Cardiac fibroblast (primary cell): ENCODE measurements at places on chromosomes 1 and 21.
A peak's percentile ranks its signal among the peaks of the same experiment; 100 is the strongest.

DNA sequence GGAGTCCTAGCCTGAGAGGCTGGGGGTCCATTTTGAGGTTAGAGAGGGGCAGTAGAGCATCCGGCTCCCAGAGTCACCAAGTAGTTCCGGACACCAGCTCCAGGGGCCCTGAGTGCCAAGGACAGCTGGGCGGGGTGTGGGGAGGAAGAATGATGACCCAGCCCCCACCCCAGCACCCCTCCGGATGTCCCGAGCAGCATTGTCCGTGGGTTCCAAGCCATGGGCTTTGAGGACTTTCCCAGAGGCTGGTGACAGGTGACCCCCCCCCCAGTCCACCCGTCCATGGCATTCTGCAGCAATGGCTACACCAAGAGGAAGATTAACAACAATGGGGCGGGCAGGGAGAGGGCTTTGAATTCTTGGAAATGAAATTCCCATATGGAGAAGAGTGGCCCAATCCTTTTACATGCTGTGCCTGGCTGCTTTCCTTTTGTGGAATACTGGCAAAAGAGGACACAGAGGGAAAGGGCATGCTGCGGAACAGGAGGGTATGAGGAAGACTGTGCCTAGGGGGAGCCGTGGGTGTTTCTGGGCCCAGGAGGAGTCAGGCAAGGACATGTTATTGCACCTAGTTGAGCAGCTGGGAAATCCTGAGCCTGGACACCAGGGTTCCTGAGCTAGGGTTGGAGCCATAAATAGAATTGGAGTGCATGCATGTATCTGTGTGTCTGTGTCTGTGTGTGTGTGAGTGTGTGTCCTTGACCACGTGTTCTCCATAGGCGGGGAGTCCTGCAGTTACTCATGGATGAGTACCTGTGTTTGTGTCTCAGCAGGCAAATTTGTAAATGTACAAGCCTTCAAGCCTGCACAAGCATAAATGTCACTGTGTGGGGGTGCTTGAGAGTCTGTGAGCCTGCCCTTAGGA lies 956 bp downstream of the ATP1A2 start:
- peak; percentile 49 for DNase-seq

DNA sequence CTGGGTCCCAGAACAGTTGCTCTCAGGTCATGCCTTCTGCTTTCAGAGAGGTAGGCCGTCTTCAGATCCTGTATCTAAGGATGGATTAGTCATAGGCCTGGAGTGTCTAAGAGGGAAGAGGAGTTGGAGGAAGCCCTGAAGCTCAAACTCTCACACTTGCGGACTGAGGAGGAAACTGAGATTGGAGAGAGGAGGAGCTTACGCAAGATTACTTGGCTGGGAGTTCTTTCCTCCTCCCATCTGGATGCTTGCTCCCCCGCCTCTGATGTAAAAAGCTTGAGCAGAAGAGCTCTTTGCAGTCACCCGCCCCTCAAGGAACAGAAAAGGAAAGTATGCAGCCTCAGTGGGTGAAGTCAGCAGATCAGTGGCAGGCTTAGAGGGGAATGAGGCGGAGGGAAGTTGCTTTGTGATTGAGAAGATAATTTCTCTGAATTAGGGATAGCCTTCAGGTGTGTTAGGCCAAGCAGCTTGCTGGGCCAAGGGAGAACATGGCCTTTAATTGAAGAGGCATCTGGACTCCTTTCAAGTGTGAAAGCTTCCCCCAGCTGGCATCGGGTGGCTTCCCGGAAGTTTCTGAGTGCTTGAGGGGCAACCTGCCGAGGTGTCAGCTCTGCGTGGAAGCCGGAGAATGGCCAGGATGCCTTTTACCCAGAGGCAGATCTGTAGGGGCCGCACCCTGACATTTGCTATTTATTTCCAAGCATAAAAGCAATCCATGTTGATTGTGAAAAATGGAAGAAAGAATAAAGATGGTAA lies 6.6 kb downstream of the ADORA1 start:
- peak; percentile 91 for DNase-seq

- no peak for DNase-seq
Observed at GRCh38 chr1:160222546-160222945, 17.4 kb downstream of the PEA15 start.

DNA sequence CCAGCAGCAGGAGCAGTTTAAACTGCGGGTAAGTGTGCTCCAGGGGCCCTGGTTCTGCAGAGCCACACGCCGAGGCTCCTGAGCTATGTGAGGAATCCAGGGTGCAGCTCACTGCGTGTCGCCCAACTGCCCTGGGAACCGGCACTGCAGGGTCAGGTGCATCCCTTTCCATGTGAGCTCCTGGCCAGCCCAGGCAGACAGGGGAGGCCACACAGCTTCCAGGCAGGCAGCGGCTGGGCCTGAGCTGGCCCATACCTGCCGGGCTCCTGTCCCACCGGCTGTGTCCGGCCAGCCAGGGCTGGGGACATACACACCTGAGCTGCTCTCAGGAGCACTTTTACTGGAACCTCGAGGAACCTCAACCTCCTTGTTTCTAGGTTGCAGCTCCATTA lies 18.6 kb upstream of the COL18A1 start:
- DNase-seq, result no peak

- DNase-seq, result no peak
Observed at GRCh38 chr1:39735731-39736130, 3.0 kb upstream of the PPIE start.

DNA sequence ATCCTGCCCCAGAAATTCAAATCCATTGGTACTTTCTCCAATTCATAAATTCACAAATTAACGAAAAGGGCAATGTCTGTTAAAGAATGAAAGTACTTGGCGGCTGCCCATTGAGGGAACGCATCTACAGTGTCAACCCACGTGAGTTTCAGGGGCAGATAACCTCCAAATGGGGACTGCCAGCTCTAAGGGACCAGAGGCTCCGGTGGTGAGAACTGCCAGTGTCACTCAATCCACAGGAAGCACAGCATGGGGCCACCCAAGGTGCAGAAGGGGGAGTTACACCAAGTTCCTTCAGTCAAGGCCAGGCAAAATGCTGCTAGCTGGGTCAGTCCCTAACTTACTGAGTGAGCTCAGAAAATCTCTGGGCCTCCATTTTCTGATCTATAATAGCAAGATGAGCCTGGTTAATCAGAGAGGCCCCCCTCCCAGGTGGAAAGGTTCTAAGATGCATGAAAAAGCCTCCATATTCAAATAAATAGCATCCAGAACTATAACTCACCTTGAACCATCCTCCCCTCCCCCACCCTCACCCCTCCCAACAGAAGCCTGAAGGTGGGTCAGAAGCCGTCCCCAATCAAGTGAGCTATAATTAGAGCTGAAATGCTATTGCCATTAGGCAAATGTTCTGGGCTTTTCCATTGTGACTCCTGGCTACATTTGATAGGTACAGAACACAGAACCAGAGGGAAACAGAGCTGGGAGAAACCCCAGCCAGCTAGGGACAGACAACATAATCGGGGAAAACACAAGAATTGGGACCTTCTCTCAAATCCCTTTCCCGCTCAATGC lies 41.7 kb downstream of the LRP8 start:
- DNase-seq, result no peak

- no peak for DNase-seq
Observed at GRCh38 chr1:83694449-83694848, 304.5 kb downstream of the TTLL7 start.

DNA sequence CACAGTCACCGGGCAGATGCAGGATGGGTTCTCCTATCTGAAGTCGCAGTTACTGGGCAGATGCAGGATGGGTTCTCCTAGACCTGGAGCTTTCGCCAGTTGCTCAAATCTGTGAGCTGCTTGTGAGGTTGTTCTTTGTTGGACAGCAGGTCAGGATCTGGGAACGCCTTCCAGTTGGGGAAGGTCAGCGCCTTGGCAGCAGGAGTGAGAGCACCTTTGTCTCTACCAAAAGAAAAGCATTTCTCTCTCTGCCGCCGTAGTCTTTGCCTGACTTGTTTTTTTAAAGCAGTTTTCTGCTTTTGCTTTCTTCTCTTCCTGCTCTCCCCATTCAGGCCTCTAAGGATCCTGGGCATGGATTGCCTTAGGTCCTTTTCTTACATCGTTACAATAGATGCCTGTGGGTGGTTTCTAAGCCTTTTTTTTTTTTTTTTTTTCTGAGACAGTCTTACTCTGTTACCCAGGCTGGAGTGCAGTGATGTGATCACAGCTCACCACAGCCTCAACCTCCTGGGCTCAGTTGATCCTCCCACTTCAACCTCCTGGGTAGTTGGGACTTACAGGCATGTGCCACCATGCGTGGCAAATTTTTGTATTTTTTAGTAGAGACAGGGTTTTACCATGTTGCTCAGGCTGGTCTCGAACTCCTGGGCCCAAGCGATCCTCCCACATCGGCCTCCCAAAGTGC lies 15.7 kb downstream of the PEX14 start:
- no peak for DNase-seq

GRCh38 chr1:85124091-85124490 lies 75.8 kb upstream of the MCOLN3 start:
- no peak for DNase-seq

DNA sequence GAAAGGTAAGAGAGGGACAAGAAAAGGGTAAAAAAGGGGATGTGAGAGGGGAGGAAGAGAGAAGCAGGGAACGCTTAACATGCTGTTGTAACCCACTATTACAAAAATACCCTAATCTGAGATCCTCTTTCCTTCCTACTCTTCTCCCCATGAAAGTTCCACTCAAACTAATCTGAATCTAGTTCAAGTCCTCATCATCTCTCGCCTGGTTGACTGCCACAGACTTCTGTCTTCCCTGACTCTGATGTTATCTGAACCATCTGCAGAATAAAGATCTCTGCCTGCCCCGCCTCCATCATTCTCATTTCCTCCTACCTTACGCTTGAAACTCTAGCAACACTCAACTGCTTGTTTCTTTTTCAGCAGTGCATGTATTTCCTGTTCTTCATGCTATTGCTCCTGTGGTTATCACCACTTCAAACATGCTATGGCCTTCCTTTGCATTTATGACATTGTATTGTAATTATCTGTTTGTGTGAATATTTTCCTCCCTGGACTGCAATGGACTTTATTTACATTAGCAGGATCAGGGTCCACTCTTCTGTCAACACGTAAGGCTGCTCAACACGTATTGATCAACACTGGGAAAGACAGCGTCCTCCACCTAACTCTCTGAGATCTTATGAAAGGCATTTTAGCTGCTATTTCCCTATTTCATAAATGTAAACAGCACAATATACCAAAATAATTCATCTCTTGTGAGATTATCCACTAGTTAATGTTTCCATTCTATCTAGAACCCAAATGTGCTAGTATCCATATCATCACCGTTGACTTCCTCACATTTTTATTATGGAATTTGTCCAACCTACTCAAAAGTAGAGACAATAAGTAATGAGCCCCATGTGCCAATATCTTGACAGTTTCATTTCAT lies 215.5 kb upstream of the USP25 start:
- no peak for DNase-seq

DNA sequence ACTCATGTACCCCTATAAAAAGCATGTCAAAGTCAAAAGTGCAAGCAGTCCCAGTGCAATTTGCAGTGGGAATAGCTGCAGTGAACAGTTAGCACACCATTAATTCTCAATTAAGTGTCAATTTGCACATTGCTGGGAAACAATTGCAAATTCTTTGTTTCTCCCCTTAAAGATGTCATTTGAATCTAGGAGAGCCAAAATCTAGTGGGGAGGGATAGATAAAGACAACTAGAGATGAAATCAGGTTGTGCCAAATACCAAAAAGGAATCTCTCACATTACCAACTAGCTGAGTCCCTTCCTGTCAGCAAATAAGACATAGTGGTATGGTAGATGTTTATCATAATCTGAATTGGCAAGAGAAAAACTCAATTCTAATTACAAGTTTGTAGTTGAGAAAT lies 330.7 kb downstream of the NUF2 start:
- DNase-seq, result no peak

DNA sequence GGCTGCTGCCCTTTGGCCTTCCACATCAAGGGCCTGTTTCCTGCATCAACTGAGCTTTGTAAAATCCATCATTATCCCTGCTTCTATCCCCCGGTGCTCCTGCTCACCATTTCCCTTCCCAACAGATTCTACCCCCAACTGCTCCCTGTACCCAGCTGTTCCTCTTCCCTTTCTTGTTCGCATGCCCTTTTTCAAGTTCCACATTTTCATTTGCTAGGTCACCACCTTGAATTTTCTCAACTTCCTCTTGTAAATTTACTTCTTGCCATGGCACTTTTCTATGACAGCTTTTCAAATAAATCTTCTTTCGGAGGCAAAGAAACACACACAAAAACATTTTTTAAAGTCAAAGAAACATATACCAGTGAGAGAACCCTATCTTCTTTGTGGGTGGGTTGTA lies 330.5 kb upstream of the ADGRL2 start:
- no peak for DNase-seq

DNA sequence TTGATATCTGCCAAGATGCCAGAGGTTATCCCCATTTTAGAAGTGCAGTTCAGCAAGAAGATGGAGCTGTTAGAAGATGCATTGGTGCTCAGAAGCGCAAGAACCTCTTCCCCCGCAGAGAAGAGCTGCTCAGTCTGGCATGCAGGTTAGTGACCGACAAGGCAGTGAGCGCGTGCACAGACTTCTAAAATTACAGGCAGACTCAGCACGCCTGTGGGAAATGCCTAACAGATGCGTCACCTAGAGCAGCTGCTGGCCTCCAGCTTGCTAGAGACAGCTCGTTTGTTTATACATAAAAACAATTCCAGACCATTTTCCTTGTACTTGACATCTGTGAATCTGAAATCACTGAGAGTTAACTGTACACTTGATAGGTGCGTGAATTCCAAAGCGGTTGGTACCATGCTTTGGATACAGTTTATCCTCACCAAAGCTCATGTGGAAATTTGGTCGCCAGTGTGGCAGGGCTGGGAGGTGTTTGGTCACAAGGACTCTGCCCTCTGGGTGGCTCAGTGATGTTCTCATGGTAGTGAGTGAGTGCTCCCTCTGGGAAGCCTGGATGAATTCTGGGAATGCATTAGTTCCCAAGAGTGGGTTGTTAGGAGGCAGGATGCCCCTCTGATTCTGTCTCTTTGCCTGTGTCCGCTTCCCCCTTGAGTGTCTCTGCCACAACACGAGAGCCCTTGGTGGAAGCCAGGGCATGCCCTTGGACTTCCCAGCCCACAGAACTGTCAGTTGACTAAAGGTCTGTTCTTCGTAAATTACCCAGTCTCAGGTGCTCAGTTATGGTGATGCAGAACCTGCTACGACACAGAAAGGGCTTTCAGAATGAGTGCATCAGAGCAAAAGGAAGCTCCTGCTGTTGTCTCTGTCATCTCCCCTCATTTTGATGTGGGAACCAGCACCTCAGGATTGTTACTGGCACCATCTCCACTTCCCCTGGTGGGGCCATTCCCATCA lies 24.4 kb downstream of the SNAP47 start:
- DNase-seq, result peak; percentile 96

DNA sequence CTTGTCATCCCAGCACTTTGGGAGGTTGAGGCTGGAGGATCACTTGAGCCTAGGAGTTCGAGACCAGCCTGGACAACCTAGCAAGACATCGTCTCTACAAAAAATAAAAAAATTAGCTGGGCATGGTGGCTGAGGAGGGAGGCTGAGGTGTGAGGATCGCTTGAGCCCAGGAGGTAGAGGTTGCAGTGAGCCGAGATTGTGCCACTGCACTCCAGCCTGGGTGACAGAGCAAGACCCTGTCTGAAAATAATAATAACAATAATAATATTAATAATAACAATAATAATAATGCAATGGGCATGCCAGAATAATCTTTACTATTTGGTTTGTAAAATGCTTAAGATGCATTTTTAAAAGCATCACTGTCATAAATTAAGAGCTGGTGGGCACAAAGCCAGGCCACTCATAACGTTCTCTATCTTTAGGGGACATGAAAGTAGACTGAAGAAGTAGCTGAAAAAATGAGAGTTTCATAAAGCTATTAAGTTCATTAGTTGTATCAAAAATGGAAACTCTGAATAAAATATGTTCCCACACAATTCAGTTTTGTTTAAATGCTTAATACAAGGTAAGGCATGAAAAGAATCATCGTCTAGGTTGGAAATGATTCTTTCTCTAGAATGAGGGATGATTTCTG lies 51.6 kb upstream of the ITPKB start:
- no peak for DNase-seq

GRCh38 chr1:177130451-177130945 lies 34.0 kb downstream of the ASTN1 start:
- DNase-seq, result no peak
